Vagina (tissue), 2 donors: ENCODE measurements at places on chromosomes 16 and 17. TPM values are rescaled to one million over a fixed set of nuclear protein-coding genes. Genes with fewer than 3 reads are reported as not detected.
A peak's percentile ranks its signal among the peaks of the same experiment; 100 is the strongest.

The TMEM256 gene
- 118 TPM for total RNA-seq

The ABCC6 gene
- total RNA-seq = 0.49 TPM

The HEXIM2 gene
- 9.8 TPM for total RNA-seq

The SLC16A13 gene
- 2.0 TPM for total RNA-seq

The MVP gene
- 111 TPM for total RNA-seq

The CASKIN1 gene
- total RNA-seq = 0.25 TPM

The HOXB7 gene
- 3.2 TPM for total RNA-seq

The KRTAP3-1 gene
- total RNA-seq = not detected

The GJD3 gene
- total RNA-seq = 12.0 TPM

The HOXB3 gene
- total RNA-seq = 17.7 TPM

The BAIAP2 gene
- total RNA-seq = 113 TPM

The JUP gene
- total RNA-seq = 589 TPM

The ZNF624 gene
- total RNA-seq = 15.5 TPM

The C17orf78 gene
- not detected for total RNA-seq

DNA sequence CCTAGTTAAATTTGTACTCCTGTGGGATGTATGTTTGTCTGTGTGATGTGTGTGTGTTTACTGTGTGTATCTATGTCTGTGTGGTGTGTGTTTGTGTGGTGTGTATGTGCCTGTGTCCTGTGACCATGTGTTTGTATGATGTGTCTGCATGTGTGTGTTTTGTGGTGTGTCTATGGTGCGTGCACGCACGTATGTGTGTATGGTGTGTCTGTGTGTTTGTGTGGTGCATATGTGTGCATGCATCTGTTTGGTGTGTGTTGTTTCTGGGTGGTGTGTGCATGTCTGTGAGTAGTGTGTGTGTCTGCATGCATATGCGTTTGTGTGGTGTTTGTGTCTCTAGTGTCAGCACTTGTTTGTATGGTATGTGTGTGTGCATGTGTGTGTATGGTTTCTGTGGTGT, 174.2 kb upstream of the RBFOX1 start:
- DNase-seq = no peak

DNA sequence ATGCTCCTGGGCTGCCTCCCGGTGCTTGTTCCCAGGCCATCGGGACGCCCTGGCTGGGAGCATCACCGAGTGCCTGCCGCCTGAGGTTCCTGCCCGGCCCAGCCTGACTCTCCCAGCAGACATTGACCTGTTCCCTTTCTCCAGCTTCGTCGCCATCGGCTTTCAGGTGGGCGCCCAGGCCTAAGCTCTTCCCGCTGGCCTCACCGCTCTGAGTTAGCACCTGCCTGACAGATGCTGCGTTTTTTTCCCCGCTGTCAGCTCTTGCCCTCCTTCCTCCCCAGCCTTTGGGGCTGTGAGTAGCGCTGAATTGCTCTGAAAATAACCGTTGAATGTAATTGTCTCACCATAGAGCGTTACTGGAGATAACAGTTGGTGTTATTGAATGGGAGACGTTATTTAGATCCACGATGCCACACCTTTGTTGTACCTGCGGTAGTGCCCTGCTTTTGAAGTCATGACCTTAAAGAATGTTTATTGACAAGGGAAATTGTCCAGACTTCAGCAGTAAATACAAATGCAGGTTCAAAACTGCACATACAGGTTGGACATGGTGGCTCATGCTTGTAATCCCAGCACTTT, 21.3 kb upstream of the SMIM5 start:
- no peak for DNase-seq

GRCh38 chr17:42275527-42276358, 448 bp downstream of the STAT5B start:
- DNase-seq = no peak

GRCh38 chr16:65116818-65117430, 4.9 kb downstream of the CDH11 start:
- no peak for DNase-seq

GRCh38 chr17:7688808-7689316, 585 bp downstream of the WRAP53 start:
- no peak for DNase-seq

DNA sequence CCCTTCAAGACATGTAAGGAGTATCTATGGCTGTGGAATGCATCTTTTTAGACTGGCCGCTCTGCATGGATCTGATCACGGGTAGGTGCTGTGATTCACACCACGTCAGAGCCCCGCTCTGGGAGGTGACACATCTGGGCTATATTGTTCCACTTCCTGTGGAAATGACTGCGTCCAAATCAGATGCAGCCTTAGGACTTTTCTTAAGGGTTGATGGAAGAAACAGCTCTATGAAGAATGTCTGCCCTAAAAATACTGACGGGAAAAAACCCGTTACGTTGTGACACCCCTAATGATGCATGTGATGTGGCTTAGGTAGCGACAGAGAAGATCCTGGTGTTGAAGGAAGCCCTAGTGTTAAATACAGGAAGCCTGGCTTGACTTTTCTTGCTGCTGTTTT, 12.2 kb downstream of the BANP start:
- DNase-seq = no peak

GRCh38 chr16:86651823-86652222, 73.5 kb downstream of the FOXL1 start:
- DNase-seq = no peak

DNA sequence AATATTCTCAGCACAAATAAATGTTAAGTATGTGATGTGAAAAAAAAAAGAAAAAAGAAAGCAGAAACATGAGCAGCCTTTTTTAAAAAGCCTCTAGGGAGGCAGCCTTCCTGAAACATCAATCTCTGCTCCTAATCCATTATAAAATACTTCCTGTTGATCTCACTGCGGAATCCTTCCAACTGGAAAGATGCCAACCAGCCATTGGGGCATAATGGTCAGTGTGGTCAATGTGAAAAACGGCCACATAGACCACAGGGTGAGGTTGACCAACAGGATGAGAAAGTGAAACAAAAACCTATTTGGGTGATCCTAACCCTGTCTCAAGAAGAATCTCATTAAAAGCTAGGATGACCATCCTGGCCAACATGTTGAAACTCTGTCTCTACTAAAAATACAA, 26.1 kb upstream of the ABCA8 start:
- DNase-seq = no peak

GRCh38 chr16:66651474-66651765, 45.1 kb downstream of the CMTM4 start:
- DNase-seq = no peak

DNA sequence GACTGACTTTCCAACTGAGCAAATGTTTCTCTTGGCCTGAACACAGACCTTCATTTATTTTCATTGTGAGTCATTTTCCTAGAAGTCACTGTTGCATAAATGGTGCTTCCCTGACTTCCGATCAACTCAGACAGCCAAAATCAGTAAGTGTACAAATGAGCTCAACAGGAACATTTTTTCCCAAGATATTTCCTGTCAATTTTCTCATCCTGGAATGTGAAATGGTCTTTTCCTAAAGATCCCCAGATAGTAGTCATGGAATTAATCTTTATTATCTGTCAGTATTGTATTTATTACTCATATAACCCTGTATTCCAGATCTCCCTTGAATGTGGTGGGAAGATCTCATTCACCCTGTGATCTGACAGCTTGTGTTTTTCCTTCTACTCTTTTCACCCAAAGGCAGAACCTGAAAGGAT, 360.3 kb upstream of the KIF2B start:
- no peak for DNase-seq

DNA sequence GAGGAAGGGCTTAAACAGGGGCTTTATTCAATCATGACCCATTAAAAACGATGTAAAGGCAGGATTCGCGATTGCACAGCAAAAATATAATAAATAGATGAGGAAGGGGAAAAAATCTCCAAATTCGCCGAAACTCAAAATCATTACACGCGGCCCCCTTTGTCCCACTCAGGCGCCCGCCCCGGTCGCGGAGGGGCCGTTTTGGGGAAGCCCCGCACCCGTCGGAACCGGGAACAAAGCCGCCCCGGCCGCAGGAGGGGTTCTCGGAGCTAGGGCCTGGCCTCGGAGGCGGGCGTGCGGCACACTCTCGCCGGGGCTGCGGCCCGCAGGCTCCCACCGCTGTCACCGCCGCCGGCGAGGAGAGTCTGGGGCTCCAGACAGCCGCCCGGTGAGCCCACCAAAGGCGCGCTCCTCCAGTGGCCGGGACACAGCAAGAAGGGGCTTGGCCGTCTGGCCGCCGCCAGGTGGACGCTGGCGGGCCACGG, 521 bp downstream of the C16orf87 start:
- no peak for DNase-seq

- no peak for DNase-seq
These were observed 1.4 kb downstream of the TEN1 start for GRCh38 chr17:75980188-75981018.

DNA sequence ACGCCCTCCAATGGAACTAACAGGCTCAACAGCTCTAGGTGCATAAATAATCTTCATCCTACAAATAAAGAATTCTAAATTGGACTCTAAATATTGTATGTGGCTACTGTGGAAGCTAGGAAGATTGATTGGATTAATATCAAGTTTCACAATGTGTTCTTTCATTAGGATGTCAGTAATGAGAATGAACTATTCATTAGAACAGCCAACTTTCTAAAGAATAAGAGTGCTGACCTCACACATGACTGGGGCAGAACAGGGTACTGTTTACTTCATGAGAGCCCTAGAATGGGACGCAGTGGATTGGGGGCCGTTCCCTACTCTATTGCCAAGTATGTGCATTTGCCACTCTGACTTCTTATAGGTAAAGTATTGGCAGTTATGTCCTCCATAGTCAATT, 528.2 kb upstream of the RBFOX1 start:
- no peak for DNase-seq

DNA sequence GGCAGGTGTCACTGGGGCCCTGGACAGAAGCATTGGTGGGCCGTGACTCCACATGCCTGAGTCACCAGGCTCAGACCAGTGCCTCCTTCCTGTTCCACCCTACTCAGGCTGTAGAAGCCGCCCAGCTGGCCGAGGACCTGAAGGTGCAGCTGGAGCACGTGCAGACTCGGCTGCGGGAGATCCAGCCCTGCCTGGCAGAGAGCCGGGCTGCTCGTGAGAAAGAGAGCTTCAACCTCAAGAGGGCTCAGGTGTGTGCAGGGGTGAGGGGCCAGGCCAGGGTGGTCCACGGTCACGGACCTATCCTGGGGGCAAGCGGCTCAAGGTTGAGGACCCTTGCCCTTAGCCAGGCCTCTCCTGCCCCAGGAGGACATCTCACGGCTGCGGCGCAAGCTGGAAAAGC, 9.6 kb downstream of the RNF40 start:
- DNase-seq = no peak

- DNase-seq = no peak
These were observed 74.4 kb upstream of the ARL4D start for GRCh38 chr17:43324205-43324893.

DNA sequence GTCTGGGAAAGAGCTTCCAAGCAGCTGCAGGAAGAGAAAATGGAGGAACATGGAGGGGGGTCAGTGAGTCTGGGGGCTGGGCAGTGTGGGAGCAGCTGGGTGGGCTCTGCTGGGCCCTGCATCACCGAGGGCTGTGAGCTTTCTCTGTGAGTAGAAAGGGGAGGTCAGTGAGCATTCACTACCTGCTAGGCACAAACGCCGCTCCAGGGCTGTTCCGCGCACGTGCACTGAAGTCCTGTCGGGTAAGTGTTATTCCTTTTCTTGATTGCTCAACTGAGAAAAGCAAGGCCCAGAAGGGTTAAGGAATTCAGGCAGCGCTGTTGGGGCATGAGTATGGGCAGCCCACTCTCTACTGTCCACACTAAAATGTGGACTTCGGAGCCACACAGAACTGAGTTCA, 4.7 kb downstream of the CACNG5 start:
- DNase-seq = no peak

- no peak for DNase-seq
These were observed 23.8 kb downstream of the FAM222B start for GRCh38 chr17:28818819-28819221.

DNA sequence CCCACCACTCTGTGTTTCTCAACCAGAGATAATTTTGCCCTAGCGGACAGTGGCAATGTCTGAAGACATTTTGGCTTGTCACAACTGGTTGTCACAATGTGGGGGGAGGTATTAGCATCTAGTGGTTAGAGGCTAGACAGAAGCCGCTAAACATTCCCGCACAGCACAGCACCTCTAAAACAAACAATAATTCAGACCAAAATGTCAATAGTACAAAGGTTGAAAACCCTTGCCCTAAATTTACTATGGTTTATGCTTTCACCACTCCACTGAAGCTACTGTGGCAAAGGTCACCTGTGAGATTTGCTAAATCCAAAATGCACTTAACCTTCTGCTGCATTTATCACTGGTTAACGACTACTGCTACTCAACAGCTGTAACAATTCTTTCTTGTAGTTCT, 14.1 kb downstream of the NUP88 start:
- no peak for DNase-seq

DNA sequence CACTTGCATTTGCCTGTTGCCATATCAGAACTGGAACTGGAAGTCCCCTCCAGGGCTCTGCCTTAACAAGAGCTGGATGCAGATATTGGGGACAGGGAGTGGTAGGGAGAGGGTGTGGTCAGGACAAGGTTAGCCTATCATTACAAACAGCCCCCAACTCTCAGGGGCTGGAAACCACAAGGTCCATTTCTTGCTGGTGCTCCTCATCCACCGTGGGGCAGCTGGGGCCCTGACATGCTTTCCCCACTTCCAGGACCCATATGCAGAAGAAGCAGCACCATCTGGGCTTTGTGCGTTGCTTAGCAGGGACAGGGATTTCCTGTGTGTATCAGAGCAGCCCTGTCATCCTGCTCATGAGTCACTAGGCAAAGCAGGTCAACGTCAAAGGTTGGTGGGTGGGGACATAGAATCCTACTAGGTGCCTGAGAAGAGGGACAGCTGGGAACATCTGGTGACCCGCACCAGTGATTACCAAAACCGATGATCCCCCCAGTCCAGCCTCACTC, 26.9 kb downstream of the RGS9 start:
- no peak for DNase-seq

- no peak for DNase-seq
These were observed 1.0 kb downstream of the RHBDL3 start for GRCh38 chr17:32266389-32267301.

DNA sequence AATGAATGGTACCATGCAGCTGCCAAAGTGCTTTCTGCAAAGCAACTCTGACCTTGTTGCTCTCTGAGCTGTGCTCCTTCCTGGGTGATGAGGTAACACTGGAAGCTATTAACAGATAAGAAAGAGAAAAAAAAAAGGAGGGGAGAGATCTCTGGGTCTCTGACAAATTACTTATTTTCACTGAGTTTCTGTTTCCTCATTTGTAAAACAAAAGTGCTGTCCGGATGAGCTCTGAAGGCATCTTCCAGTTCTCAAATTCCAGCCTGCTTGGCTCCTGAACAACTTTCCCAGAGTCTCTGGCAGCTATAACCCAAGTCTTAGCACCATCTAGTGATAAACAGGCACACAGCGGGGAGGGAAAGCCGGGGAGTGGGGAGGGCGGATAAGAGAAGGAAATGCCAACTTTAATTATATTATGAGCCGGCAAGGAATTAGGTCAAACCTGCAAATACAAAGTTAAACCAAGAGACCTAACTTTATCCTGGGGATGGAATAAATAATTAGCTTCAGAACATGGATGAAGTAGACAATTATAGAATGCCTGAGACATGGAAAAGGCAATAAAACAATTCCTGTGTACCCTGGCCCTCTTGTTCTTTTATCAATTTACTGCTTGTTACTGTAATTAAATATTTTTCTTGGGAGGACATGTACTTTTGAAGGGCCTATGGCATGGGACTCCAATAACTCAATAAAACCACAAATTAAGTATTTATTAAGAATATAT, 61.3 kb upstream of the KIFC3 start:
- DNase-seq = no peak

- peak; percentile 98 for DNase-seq
These were observed 31.0 kb downstream of the HASPIN start for GRCh38 chr17:3754458-3755334.
